Mucosa of descending colon (tissue), 3 donors: ENCODE measurements at places on chromosomes 4 and X.

- no peak for DNase-seq
Measured at GRCh38 chrX:104488811-104489210, 77.2 kb upstream of the IL1RAPL2 start.

GRCh38 chr4:118351851-118352827, 664 bp downstream of the PRSS12 start:
- DNase-seq = peak; percentile 81

GRCh38 chrX:23035493-23035892, 35.7 kb downstream of the DDX53 start:
- no peak for DNase-seq

DNA sequence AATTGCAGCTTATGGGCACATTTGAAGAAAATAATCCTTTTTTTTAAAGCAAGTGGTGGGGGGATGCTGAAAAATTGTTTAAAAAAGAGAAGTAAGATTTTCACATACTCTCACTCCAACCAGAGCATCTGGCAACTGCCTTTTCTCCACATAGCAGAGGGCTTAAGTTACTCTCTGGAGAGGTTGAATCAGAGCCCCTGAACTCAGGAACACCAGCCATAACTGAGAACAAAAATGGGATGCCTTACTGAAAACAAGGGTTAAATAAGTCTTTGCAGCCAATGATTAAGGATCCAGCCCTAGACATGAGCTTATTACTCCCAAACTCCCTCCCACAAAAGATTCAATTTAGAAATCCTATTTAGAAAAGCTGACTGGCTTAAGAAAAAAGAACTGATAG, 27.5 kb downstream of the CASK start:
- no peak for DNase-seq
